Stimulated activated CD4-positive, alpha-beta T cell treated with anti-CD3 and anti-CD28 coated beads, Interleukin-12 subunit alpha, Interleukin-12 subunit beta, amount 100 ng/mL, for 24 hours (primary cell): ENCODE measurements at places on chromosomes 13 and 19.

DNA sequence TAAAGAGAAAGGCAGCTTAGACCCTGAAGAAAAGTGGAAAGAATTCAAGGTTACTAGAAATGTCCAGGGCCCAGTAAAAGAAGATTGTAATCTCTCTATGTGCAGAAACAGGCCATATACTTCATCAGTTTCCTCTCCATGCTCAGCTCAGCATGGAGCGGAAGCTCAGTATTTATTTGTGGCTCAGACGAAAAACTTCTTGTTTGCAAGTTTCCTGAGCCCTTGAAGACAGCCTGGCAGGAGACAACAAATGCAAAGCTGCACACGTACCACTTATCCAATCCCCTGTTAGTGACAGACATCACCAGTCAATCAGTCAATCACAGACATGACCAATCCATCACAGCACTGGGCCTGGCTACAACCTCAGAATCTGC is 8.1 kb upstream of the KLF2 start:
- DNase-seq, result no peak

GRCh38 chr19:32350471-32350865 is 5.1 kb downstream of the ZNF507 start:
- no peak for DNase-seq

GRCh38 chr13:105436943-105437342 is 1098.5 kb downstream of the EFNB2 start:
- DNase-seq, result no peak

- DNase-seq, result no peak
Measured at GRCh38 chr13:26112843-26113242, 61.0 kb upstream of the SHISA2 start.

DNA sequence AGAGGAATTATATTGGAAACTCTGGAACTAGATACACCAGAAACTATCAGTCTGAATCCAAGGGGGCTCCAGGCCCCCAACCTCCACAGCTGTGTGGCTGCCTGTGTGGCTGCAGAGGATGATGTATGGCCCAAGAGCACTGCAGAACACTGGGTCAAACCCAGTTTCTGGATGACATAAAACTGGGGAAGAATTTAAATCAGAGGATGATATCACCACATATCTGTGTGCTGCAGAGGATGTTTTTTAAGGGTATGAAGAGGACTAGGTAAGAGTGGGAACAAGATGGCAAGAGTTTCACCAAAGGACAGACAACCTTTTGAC is 226.4 kb downstream of the SUCLA2 start:
- DNase-seq, result no peak

GRCh38 chr13:98938801-98939200 is 39.1 kb downstream of the DOCK9 start:
- no peak for DNase-seq

DNA sequence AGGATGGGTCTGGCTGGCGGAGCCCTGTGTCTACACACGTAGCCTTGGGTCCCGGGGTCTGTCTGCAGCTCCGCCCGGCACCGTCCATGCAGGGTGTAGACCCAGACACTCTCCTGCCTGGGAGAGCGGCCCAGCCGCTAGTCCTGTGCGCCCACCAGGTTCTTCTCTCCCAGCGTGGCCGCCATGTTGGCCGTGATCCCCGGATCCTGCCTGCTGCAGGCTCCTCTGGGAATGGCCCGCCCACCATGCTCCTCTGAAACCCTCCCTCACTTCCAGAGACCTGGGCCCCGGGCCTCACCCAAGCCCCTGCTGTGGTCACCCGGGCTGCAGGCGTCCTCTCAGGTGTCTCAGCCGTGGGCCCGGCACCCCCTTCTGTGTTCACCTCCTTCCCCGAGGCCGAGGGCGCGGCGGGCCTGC is 57.7 kb upstream of the MCF2L start:
- no peak for DNase-seq

DNA sequence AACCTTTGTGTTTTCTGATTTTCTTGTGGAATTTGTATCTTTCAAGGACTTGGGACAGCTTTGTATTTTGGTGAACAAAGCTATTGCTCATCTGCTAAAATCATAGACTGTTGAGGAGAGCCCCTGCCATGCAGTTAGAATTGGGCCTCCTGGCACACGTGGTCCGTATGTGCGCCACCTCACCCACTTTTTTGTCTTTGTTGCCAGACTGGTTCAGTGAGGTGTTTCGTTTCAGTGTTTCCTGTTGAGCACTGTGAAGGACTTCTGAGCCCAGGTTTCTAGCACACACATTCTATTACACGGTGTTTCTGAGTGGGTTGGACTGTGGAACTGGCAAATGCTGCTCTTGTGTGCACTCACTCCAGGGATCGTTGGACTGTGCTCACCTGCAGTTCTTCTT is 37.6 kb upstream of the RNF113B start:
- DNase-seq, result no peak

DNA sequence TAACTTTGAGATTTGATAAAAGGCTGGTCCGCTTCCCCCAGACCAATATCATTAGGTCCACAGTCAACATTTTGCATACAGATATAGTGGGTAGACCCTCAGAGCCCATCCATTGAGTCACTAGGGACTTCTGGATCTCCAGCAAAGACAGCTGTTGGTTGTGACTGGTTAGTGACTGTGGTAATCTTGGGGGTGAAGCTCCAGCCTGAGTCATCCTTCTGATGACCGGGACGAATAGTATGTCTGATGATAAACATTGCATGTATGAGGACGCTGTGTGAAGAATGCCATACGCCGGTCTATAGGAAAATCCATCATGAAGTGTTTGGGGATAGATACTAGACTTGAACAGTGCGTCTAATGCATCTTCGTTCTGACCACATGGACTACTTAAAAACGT is 307.0 kb downstream of the UQCRFS1 start:
- no peak for DNase-seq

DNA sequence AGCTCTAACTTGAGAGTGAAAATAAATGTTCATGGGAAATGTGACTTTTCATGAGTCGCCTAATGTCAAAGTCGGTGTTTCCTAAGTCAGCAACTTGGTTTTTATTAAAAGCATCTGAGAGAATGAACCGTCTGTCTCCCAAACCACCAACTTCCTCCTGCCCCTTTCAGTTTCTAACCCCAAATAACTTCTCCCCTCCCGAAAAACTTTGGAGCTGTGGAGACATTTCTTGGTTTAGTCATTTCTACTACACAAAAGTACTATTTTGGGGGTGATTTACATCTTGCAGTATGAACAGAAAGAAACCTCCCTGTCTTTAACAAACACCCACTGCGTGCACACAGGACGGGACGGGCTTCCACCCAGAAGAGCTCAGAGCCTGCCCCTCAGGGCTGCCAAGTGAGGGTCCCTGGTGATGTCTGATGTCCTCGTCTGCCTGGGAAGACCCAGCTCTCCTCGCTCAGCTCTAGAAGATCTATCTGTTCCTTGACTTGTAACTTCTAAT is 65.0 kb downstream of the RASA3 start:
- no peak for DNase-seq

DNA sequence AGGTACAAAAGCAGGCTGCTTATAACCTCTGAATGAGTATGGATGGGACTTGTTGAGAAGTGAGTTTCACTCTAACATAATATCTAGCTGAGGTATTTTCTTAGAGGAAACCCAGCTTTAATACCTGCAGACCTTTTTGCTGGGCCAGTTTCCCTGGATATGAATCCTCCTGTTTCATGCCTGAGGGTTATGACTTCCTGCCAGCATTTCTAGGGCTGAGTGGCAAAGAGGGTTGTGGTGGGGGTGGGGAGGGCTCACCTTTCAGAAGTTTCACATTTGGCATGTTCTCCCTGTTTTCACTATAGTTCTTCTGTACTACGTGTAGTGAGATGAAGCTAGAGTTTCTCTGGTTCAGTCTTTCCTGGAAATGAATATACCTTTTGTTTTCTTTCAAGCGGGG is 73.7 kb downstream of the LACC1 start:
- no peak for DNase-seq

DNA sequence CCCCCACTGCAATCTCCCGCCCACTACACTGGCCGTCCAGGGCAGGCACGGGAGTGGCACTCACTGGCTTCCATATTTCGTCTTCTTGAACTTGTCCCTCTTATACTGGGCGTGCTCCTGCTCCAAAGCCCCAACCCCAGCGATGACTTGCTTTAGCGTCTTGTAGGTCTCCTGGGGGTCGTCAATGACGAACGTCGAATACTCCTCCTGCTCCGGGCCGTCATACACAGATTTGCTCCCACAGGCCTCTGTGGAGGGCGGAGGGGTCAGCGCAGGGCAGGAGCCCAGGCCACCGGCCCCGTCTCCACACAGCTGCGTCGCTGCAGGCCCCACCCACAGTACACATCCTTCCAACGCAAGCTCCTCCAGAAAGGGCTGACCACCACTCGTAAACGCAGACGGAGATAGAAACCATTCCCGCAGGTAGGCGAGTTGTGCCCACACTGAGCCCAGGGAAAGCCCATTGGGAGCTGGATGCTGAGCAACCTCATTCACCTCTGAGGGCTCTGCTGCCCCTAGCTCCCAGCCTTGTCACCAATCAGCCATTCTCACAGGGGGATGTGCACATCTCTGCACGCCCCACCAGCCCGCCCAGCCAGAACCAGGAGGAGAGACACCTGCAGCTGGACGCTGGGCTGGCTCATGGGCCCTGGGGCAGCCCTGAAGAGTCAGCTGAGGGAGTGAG is 7.9 kb upstream of the C13orf46 start:
- DNase-seq, result no peak

GRCh38 chr13:105599477-105600037 is 935.9 kb downstream of the EFNB2 start:
- no peak for DNase-seq

GRCh38 chr13:111429064-111429558 is 108.7 kb downstream of the TEX29 start:
- DNase-seq, result peak; percentile 53

GRCh38 chr19:31313291-31314030 is 35.8 kb downstream of the TSHZ3 start:
- DNase-seq, result no peak

DNA sequence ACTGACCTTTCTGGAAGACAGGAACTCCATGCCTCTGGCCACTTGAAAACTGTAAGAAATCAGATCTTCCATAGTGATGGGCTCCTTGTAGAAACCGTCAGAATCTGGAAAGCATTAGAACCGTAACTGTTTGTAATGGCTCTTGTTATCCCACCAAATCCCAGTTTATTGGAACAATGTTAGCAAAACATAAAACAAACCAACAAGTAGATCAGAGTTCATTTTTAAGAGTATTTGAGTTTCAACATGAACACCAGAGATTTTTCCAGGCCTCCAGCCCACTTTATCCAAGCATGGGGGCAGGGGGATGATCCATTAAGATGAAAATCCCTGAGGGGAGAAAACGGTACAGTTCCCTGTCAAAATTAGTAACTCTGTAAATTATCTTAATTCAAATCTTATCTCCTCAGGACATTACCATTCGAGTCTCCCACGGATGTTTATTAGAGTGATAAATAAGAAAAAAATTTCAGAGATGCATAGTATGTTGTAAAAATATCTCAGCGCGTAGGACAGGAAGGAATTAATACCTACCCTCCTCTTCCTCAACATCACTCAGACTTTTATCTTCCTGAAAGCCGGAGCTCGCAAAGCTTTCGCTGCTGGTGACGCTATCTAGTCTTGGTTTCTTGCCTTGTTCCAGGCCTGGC is 172.5 kb downstream of the FLT1 start:
- DNase-seq, result no peak

DNA sequence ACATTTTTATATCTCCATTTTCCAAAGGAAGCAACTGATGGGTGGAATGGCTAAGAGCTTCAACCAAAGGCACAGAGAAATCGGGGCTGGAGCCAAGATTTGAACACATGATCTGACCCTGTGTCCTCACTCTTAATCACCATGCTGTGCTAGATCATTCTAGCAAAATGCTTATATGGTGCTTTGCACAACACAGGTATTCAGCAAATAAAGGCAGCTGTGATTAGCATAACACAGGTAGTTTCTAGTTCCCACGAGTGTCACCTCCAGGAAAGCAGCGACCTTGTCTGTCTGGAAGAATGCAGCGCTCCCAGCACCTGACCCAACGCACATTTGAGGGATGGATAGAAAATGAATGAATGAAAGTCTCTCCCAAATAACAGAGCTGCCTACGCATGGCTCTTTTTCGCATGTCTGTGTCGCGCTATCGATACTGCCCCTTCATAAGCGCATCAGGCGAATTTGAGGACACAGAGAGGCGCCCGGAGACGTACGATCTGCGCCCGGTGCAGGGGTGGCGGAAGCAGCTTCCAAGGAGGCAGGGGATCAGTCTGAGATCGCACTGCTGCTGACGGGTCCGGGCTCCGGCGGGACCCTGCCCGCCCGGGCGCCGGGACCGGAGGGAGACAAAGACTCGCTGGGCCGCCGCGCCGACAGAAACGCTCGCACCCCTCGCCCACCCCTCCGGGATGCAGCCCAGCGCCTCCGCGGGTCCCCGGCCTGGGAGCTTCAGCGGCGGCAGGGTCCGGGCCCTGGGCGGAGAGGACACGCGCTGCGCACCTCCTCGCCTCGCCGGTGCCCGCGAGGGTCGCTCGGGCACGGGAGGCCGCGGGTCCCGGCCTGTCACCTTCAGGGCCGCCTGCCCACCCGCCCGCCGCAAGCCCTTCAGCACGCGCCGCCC is 609 bp downstream of the EPS15L1 start:
- DNase-seq, result no peak
